ENCODE measurements at places on chromosomes 3 and 15.
A peak's percentile ranks its signal among the peaks of the same experiment; 100 is the strongest.

DNA sequence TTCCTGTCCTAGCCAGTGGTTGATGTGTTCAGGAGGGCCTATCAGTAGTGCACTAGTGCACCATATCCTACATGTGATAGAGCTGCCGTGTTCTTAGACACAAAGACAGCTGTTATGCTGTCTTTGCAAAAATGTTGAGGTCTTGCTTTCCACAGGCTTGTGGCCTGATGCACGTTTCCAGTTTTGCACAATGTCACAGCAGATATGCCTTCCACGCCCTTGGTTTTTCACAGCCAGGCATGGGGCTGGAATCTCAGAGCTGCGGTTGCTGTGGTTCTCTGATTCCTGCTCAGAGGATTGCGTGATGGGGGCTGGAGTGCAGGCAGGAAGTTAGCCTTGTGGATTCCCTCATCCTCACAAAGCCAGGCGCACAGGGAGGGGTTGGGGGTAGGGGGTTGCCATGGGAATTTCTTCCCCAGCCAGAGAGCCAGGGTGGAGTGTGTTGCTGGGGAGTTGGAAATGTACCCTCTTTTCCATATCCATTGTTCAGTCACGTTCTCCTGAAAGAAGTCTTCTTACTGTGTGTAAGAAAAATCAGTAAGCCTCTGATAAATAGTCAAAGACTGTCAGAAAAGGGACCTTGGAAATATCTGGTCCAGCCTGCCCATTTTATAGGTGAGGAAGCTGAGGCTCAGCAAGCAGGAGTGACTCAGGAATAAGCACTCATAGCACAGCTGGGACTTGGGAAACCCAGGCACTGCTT is 79.4 kb downstream of the SMAD3 start:
- DNase-seq = peak; percentile 83

- no peak for DNase-seq
These were observed 366.3 kb downstream of the FEZF2 start for GRCh38 chr3:62007036-62007435.

- no peak for DNase-seq
These were observed 66.6 kb upstream of the TUSC7 start for GRCh38 chr3:116643001-116643400.

GRCh38 chr3:123047062-123047319 is 19.4 kb upstream of the SEMA5B start:
- no peak for DNase-seq

- DNase-seq = no peak
These were observed 78.8 kb downstream of the TLE3 start for GRCh38 chr15:70018646-70019600.

- peak; percentile 29 for DNase-seq
These were observed 156.5 kb downstream of the PDCD6IP start for GRCh38 chr3:33954956-33955355.

DNA sequence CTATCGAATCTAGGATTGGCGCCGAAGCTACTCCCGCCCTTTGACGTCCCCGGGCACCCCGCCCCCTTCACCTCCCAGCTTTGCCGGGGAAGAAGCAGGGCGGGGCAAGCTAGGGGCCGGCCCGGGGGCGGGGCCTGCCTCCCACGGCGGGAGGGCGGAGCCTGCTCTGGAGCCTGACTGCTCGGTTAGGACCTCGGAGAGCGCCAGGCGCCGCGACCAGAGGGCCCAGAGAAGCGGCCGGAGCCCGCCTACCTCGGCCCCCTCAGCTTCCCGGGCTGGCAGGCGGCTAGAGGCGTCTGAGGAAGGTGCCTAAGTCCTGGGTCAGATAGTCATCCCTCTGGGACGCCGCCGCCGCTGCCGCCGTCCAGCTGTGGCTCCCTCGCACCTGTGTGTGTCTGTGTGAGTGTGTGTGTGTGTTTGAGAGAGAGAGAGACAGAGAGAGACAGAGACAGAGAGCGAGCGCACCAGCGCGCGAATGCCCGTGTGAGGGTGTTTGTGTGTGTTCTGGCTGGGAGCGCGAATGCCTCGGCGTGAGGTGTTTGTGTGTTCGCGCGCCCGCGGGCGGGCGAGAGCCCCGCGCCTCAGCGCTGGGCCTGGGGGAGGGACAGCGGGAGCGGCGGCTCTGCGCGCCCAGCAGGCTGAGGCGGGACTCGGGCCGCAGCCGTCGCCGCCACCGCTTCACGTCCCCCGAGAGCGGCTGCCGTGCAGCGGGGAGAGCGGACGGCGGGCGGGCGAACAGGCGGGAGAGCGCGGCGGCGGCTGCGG is at the start of gene STXBP5L:
STXBP5L (plus strand) TSS at position 176 of the 765 bp plus-strand sequence. CDS start 1,374 bp downstream, outside the sequence.
- peak; percentile 63 for DNase-seq

- DNase-seq = no peak
These were observed 176.1 kb upstream of the CHL1 start for GRCh38 chr3:20421-20820.

DNA sequence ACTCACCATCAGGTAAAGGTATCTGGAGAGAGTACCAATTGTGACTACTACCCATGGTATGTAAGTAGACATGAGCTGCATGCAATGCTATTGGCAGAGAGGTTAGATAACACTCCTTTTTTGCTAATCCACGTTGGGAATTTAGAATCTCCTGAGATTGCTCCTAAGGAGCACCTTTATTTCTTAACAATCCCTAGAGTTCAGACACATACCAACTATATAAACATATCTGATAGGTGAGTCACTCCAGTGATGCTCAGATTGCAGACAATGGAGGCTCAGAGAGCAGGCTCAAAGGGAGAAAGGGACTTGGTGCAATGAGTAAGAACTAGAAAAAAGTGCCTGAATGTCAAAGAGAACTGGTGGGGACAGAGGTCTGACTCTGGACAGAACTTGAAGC is 47.0 kb upstream of the LRRFIP2 start:
- peak; percentile 93 for DNase-seq

- DNase-seq = no peak
These were observed 325.5 kb downstream of the RYR3 start for GRCh38 chr15:33636234-33636633.

GRCh38 chr15:81410318-81410753 is 36.3 kb upstream of the TMC3 start:
- DNase-seq = peak; percentile 60

DNA sequence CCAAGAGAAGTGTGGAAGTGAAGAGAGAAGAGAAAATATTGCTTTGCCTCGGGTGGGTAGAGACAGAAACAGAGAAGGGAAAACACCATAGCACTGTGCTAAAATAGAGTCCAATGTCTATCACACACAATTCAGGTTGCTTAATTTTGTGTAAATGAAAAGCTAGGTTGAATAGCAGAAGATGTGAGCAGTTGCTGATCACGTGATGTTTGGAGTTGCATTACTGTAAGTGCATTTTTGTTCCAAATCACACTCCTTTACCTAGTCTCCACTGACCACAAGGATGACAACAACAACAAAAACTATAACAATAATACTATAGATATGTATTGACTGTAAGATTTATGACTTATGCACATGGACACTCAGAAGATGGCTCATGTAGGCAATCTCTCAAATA is 683.2 kb downstream of the AGBL1 start:
- no peak for DNase-seq

- DNase-seq = no peak
These were observed 170.9 kb downstream of the ERC2 start for GRCh38 chr3:56297281-56297840.

DNA sequence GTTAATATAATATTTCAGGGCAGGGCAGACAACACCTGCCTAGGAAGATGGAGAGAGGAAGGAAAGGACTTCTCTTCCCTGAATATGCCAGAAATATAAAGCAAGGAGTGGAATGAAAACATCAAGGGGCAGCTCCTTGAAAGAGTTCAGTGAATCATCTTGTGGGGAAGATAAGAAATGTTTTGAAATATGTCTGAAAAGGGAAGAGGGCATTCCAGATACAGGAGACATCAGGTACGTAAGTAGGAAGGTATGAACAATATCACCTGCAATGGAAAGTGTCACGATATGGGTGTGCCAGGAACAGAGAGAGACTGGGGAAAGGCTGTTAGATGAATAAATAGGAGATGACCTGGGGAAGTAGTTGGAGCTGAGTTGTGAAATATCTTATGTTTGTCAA is 75.8 kb upstream of the WDR72 start:
- no peak for DNase-seq
